Progenitor cell of endocrine pancreas (in vitro differentiated cells): ENCODE measurements at places on chromosomes 4 and X. TPM values are rescaled to one million over a fixed set of nuclear protein-coding genes. Genes with fewer than 3 reads are reported as not detected.

- no peak for DNase-seq
- peaks cover 29% of the 10 kb centered on the region for H3K4me1 ChIP-seq
- H3K4me3 ChIP-seq, result peak overlapping the region; percentile 80
- no peaks in the 10 kb centered on the region for H3K27me3 ChIP-seq
- H3K27ac ChIP-seq, result peak overlapping the region; percentile 85
These were observed 18.2 kb downstream of the PTTG2 start for GRCh38 chr4:37978248-37978924.

DNA sequence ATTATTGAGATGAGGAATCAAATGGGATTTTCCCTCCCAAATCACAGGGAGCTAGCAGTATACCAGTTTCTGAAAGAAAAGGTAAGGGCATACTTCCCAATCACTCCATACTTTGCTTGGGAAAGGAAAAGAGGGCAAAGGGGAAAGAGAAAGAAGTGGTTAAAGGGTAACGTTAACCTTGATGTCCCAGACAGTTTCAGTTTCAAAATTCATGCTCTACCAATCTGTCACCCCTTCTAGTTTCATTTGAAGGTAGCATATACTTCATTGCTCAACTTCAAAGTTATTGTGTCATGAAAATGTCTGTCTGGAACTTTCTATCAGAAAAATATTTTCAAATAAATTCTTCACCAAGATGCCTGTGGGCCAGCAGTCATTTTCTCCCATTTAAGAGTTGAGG is 16.0 kb downstream of the TNMD start:
- H3K4me1 ChIP-seq, result no peaks in the 10 kb centered on the region
- no peak for DNase-seq
- H3K36me3 ChIP-seq, result no peaks in the 10 kb centered on the region

GRCh38 chrX:150258176-150258425 is 105.0 kb upstream of the MAMLD1 start:
- no peaks in the 10 kb centered on the region for H3K27me3 ChIP-seq
- H3K4me3 ChIP-seq, result no peak overlapping the region
- no peak for DNase-seq
- no peaks in the 10 kb centered on the region for H3K36me3 ChIP-seq
- H3K27ac ChIP-seq, result no peak overlapping the region

The FAT1 gene
- 263 and 264 TPM in 2 replicates for total RNA-seq

GRCh38 chr4:90181644-90182043 is 54.5 kb downstream of the CCSER1 start:
- H3K4me1 ChIP-seq, result peaks cover 13% of the 10 kb centered on the region
- H3K27me3 ChIP-seq, result no peaks in the 10 kb centered on the region
- no peak overlapping the region for H3K27ac ChIP-seq
- no peak for DNase-seq
- no peak overlapping the region for H3K4me3 ChIP-seq

The TLR1 gene
- 3.0 and 3.1 TPM in 2 replicates for total RNA-seq

The UNC5C gene
- total RNA-seq, result 40.7 and 43.8 TPM in 2 replicates

The CTAG1A gene
- not detected in 2 replicates for total RNA-seq

DNA sequence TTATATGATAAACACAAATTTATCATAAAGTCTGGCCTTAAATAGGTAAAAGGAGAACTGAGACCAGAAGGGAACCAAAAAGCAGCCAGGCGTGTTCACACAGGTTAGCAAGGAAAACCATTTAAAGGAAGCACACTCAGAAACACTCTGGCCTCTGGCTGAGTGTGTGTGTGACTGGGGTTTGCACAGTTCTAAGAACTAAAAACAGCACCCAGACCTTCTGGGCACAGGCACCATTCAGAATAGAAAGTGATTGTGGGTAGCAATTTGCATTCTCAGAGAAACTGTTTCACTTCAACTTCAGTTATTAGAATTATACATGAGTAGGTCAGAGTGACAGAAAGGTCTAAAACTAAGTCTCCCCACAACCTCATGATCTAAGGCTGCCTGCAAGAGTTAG is 10.0 kb downstream of the GPR82 start:
- peaks cover 1% of the 10 kb centered on the region for H3K36me3 ChIP-seq
- no peaks in the 10 kb centered on the region for H3K27me3 ChIP-seq

- H3K4me1 ChIP-seq, result no peaks in the 10 kb centered on the region
- no peak overlapping the region for H3K27ac ChIP-seq
- H3K4me3 ChIP-seq, result no peak overlapping the region
- no peaks in the 10 kb centered on the region for H3K27me3 ChIP-seq
- no peak for DNase-seq
These were observed 139.4 kb downstream of the FRYL start for GRCh38 chr4:48640699-48641098.

DNA sequence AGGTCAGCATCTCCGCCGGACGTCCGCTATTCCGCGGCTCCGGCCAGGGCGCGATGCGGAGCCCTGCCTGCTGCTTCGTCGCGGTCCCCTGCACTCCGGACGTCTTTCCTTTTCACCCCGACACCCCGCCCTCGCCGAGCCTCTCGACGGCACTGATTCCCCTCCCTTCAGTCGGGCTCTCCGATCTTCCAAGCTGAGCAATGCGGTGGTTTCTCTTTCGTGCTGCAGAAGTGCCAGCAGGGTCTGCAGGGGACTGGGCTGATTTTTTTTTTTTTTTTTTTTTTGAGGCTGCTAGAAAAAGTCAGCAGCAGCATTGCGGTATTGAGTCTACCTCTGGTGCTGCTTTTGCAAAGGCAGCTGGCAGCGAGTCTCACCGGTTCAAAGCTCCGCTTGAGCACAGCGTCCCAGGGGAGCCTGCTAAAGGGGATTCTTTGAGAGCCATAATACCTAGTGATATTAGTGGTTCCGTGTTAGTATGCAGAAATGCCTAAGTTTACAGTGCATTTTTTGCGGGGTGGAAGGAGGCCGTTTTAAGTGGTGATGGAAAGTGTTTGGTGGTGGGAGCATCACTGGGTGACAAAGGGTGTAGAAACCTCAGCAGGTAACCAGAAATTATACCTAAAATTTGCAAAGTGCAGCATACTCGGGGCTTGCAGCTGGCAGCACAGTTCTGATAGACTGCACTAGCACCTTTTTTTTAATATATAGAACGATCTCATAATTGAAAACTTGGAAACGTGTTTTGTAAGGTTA is 969 bp downstream of the STIM2 start:
- H3K27me3 ChIP-seq, result no peaks in the 10 kb centered on the region
- peak; percentile 41 for DNase-seq
- peak overlapping the region; percentile 99 for H3K4me3 ChIP-seq
- H3K4me1 ChIP-seq, result peaks cover 55% of the 10 kb centered on the region

- peaks cover 2% of the 10 kb centered on the region for H3K4me1 ChIP-seq
- no peaks in the 10 kb centered on the region for H3K36me3 ChIP-seq
- H3K27me3 ChIP-seq, result no peaks in the 10 kb centered on the region
- no peak overlapping the region for H3K4me3 ChIP-seq
- no peak overlapping the region for H3K27ac ChIP-seq
- DNase-seq, result no peak
These were observed 16.0 kb downstream of the EPGN start for GRCh38 chr4:74324262-74324661.

GRCh38 chrX:74525116-74525515 is 89.3 kb downstream of the RLIM start:
- H3K4me1 ChIP-seq, result no peaks in the 10 kb centered on the region
- H3K27me3 ChIP-seq, result no peaks in the 10 kb centered on the region
- H3K27ac ChIP-seq, result no peak overlapping the region
- no peak for DNase-seq
- H3K4me3 ChIP-seq, result no peak overlapping the region
- H3K36me3 ChIP-seq, result peaks cover 3% of the 10 kb centered on the region

- H3K4me3 ChIP-seq, result no peak overlapping the region
- peaks cover 7% of the 10 kb centered on the region for H3K4me1 ChIP-seq
- no peak overlapping the region for H3K27ac ChIP-seq
These were observed 105.6 kb downstream of the CNKSR2 start for GRCh38 chrX:21479695-21480270.

- no peak for DNase-seq
- no peaks in the 10 kb centered on the region for H3K36me3 ChIP-seq
- H3K4me3 ChIP-seq, result no peak overlapping the region
- peaks cover 4% of the 10 kb centered on the region for H3K27me3 ChIP-seq
- H3K27ac ChIP-seq, result peak overlapping the region; percentile 39
- H3K4me1 ChIP-seq, result peaks cover 17% of the 10 kb centered on the region
These were observed 18.5 kb upstream of the WWC2 start for GRCh38 chr4:183080372-183081115.

The XAGE2 gene
- not detected in 2 replicates for total RNA-seq

- no peak overlapping the region for H3K27ac ChIP-seq
- no peaks in the 10 kb centered on the region for H3K4me1 ChIP-seq
These were observed 664.7 kb upstream of the FAM241A start for GRCh38 chr4:111480510-111480909.

DNA sequence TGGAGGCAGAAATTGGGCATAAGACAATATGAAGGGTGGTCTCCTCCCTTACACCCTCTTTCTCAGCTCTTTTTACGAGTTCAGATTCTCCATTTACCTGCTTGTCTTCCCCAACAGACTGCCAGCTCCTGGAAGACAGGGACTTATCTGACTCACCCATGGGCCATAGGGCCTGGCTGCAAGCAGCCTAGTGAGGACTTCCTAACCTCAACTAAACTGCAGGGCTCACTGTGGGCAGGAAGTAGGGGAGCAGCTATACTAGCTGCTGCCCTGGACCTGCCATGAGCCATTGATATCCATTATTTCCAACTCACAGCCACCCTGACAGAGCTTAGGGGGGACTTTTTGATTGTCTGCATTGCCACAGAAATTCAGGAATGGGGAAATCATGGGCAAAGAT is 11.5 kb upstream of the ZNF718 start:
- DNase-seq, result no peak
- peaks cover 8% of the 10 kb centered on the region for H3K36me3 ChIP-seq
- H3K27me3 ChIP-seq, result no peaks in the 10 kb centered on the region
- H3K27ac ChIP-seq, result no peak overlapping the region
- no peaks in the 10 kb centered on the region for H3K4me1 ChIP-seq
- no peak overlapping the region for H3K4me3 ChIP-seq

- H3K27ac ChIP-seq, result no peak overlapping the region
- H3K4me1 ChIP-seq, result peaks cover 33% of the 10 kb centered on the region
- DNase-seq, result no peak
- H3K27me3 ChIP-seq, result no peaks in the 10 kb centered on the region
- H3K4me3 ChIP-seq, result no peak overlapping the region
- H3K36me3 ChIP-seq, result peaks cover 25% of the 10 kb centered on the region
These were observed 7.1 kb downstream of the RASL11B start for GRCh38 chr4:52869196-52869595.

The SSX4 gene
- not detected in 2 replicates for total RNA-seq

DNA sequence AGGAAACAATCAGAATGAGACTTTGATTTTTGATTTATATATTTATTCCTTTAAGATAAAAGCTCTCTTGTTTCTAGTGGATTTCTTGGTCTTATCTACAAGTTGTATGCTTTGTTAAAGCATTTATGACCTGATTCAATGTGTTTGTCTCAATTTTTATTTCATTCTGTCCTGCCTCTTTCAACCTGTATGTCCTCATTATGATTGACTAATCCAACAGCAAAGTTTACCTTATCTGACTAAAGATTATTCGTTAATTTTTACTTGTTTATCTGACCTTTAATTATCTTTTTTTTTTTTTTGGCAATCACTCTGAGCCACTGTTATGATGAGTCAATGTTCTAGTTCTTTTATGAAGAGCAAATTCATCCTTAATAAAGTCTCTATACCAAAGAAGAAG is 54.9 kb downstream of the UGT2A3 start:
- no peak overlapping the region for H3K27ac ChIP-seq
- no peaks in the 10 kb centered on the region for H3K27me3 ChIP-seq

DNA sequence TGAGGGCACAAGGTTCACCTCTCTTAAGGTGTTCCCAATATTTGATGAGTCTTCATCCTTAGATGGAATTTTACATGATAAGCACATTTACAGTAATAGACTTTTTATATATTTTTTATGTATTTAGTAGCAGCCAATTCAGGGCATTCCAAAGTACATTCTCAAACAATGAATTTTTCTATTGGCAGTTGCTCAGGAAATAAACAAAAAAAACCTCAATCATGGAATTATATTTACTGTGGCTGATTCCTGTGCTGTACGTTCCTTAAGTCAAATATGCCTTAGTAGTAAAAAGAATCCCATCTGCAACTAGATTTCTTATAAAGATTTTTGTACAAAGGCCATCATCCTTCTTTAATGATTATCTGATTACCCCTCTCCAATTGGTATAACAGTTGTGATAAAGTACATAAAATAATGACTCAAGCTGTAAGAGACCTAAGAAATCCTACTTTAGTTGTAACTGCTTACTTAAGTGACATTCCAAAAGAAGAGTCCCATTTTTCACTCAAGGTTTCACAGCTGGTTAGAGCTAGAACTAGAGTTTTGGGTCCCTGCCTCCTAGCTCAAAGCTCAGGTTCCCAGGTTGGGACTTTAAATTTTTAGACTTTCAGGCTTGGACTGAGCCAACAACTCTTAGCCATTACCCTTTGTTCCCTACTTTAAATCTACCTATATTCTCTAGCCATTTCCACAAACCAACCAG is 152.7 kb downstream of the FHIP1A start:
- H3K36me3 ChIP-seq, result peaks cover 1% of the 10 kb centered on the region
- H3K4me3 ChIP-seq, result no peak overlapping the region
- no peaks in the 10 kb centered on the region for H3K27me3 ChIP-seq
- DNase-seq, result no peak

DNA sequence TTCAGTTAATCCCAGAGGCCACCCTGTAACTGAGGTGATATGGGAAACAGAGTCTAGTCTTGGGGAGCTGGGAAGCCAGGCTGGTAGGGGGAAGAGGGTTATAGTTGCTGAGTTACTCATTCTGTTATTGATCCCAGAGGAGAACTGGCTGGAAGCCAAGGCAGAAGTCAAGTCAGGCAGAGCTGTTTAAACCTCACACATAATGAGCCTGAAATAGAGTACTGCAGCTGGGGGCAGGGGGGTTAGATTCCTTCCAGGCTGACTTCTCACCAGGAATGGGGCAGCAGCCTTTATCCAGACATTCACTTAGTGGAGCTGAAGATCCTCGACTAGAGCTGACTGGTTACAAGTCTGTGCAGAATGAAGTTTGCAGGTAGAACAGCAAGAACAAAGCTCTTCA is 144.9 kb downstream of the C4orf33 start:
- H3K36me3 ChIP-seq, result no peaks in the 10 kb centered on the region
- no peaks in the 10 kb centered on the region for H3K27me3 ChIP-seq
- peaks cover 8% of the 10 kb centered on the region for H3K4me1 ChIP-seq
- DNase-seq, result no peak
- H3K4me3 ChIP-seq, result no peak overlapping the region

The RAB39B gene
- 4.6 and 4.8 TPM in 2 replicates for total RNA-seq

GRCh38 chr4:121990489-121990888 is 38.6 kb upstream of the TRPC3 start:
- H3K27me3 ChIP-seq, result peaks cover 6% of the 10 kb centered on the region
- no peaks in the 10 kb centered on the region for H3K36me3 ChIP-seq
- H3K4me3 ChIP-seq, result no peak overlapping the region
- H3K4me1 ChIP-seq, result peaks cover 12% of the 10 kb centered on the region

- H3K27me3 ChIP-seq, result peaks cover 26% of the 10 kb centered on the region
- H3K27ac ChIP-seq, result peak overlapping the region; percentile 67
- H3K36me3 ChIP-seq, result no peaks in the 10 kb centered on the region
- peak; percentile 29 for DNase-seq
- H3K4me1 ChIP-seq, result peaks cover 5% of the 10 kb centered on the region
These were observed 964 bp downstream of the VEGFC start for GRCh38 chr4:176791591-176792325.
